ENCODE measurements at places on chromosomes 7 and 10.

DNA sequence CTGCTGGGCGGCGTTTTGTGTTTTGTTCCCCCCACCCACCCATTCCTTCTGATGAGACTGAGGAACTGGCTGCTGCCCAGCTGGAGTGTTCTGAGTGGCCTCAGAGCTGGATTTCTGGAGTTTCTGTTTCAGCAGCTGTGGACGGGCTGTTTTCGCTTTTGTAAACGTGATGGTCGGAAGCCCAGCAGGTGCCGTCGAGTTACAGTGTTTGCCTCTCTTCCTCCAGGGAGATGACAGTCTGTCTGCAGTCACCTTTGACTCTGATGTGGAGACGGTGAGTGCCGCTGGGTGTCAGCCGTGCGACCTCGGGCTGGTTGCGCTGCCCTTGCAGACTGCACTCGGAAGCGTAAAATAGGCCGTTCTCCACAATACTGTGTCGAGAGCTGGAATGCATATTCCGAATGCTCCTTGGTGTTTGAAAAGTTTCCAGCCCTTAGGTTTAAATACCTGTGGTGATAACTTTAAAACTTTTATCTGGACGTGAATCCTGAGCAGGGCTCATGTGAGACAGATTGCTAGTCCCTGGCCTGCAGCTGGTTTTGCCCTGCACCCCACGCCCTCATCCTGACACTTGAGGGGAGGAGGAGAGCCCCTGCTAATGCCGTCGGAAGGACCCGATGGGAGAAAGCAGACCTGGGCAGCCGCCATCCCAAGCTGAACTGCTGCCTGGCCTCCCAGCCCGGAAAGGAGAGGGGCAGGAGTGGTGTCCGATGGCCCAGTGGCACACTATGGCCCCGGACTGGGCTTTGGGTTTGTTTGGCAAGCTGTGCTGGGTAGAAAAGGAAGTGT lies 8.3 kb downstream of the IQCE start:
- no peak for DNase-seq

- DNase-seq, result no peak
These were observed 37.9 kb upstream of the CNPY1 start for GRCh38 chr7:155584261-155584660.

- DNase-seq, result no peak
These were observed 426.0 kb downstream of the TYW1 start for GRCh38 chr7:67422601-67423000.

- DNase-seq, result no peak
These were observed 6.8 kb downstream of the RSBN1L start for GRCh38 chr7:77702968-77703472.

DNA sequence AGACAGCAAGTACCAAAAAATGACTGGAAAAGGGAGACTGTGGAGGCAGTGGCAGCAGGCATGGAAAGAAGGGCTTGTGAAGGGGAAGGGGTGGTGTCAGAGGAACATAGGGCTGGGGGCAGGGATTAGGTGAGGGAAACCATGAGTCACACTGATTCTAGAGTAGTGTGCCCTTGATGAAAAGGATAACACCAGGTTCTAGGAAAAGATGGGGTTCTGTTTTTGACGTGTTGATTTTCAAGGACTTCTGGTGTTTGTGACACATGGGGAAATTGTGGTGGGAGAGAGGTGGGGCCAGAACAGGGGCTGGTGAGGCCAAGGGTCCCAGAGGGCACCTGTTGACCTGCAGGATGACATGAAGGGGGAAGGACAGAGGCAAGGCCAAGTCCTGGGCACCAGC lies 57.1 kb downstream of the FIGNL1 start:
- DNase-seq, result no peak

DNA sequence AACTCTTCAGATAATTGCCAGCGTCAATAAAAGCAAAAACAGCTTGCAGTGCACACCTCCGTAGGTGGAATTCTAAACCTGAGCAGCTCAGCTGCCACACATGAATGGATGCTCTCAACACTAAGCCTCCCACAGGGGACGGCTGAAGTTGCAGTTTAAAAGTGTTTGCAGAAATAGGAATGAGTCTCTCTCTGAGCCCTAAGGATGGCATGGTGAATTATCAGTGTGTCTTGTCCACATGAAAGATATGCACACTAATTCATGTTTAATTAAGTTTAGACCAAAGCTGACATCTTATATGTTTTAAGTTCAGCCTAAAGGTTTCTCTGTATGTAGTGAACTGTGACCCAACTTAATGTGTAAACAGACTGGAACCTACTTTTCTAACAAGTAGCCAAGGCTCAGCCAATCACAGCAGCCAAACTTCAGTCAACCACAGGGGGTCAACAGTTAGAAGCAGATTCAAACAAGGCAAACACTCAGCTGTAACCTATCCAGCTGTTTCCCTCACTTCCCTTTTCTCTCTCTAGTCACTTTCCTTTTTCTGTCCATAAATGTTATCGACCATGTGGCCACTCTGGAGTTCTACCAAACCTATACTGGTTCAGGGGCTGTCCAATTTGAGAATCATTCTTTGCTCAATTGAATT lies 38.1 kb downstream of the CTTNBP2 start:
- DNase-seq, result no peak

- no peak for DNase-seq
These were observed 145.4 kb downstream of the PTPRN2 start for GRCh38 chr7:158442260-158442659.

- no peak for DNase-seq
These were observed 59.3 kb upstream of the BMPER start for GRCh38 chr7:33845991-33846509.

GRCh38 chr10:131591936-131592335 lies 280.4 kb upstream of the TCERG1L start:
- DNase-seq, result no peak

GRCh38 chr7:67663644-67664043 lies 667.0 kb downstream of the TYW1 start:
- no peak for DNase-seq

DNA sequence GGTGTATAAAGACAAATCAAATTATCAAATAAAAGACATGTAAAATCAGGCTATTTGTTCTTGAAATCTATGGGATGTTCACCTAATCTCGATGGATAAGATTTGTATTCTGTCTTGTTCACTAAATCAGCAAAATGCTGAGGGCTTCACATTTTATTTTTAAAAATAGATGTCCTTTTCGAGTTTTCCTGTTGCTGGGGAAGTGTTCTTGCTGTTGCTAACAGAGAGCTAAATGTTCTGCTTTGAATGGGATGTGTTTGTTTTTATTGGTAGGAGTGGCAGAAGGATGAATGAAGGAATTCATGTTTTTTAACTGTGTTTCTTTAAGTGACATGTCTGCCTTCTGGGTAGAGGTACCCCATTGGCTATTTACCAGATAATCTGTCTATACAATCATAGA lies 7.3 kb upstream of the SNX13 start:
- DNase-seq, result no peak

DNA sequence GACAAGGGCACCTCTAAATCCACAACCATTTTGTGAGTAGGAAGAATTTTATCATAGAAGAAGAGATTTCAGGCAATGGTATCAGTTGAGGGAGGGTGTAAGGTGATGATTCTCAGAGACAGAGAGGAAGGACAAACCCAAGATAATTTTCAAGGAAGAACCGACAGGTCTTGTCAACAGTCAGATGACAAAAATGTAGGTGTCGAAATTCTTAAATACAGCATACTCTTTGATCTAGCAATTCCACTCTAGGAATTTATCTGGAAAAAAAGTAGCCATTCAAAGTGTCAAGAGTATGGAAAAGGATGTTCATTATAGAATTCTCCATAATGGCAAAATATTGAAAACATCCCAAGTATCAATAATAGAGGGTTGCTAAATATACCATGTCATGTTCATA lies 14.2 kb upstream of the PDLIM1 start:
- DNase-seq, result no peak

- DNase-seq, result no peak
These were observed 15.6 kb upstream of the PBLD start for GRCh38 chr10:68348265-68348741.

GRCh38 chr7:96734343-96734742 lies 24.7 kb upstream of the SEM1 start:
- DNase-seq, result no peak

DNA sequence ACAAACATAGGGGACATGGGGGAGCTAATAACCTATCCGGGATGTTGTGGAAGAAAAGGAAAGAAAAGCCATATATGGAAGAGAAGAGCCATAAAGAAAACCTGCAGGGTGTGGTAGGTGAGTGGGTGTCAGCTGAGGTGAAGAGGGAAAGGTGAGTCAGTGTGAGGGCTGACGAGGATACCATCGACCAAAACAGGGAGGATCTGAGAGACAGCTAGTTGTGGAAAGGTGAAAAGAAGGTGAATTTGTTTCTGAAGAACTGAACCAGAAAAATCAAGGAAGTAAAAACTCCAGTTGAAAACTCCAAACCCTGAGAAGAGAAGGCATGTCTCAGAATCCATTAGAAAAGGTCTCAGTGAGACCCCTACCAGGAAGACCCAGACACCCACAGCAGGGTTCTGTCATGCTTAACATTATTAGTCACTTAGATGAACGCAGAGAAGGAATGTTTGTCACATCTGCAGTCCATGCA lies 4.1 kb downstream of the BLNK start:
- DNase-seq, result no peak

DNA sequence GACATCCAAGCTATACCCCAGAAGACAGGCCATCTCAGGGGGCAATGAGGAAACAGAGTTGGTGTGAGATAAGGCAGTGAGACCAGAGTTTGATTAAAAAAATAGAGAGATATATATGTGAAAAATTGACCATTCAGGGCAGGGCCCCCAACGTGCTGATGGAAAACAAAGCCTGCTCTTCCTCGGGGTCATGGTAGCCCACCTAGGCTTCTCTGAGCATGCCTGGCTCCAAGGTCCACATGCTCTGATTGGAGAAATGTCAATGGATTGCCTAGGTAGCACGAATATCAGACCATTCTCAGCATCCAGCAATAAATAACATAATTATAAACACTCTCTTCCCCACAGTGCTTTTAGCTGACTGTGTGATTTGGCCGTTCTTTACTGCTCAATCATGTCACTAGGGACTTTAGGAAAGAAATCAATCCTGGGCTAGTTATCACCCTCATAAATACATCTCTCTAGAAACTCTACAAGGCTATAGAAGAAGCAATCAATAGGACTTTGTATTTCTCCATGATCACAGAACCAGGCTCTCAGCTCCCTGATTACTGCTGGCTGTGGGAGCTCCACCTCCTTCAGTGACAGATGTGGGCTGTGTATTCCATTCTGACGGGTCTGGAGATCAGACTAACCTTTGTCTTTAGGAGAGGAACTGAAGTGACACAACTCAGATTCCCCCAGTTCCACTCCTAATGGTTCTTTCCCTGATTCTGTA lies 766.4 kb downstream of the GRID1 start:
- DNase-seq, result no peak

DNA sequence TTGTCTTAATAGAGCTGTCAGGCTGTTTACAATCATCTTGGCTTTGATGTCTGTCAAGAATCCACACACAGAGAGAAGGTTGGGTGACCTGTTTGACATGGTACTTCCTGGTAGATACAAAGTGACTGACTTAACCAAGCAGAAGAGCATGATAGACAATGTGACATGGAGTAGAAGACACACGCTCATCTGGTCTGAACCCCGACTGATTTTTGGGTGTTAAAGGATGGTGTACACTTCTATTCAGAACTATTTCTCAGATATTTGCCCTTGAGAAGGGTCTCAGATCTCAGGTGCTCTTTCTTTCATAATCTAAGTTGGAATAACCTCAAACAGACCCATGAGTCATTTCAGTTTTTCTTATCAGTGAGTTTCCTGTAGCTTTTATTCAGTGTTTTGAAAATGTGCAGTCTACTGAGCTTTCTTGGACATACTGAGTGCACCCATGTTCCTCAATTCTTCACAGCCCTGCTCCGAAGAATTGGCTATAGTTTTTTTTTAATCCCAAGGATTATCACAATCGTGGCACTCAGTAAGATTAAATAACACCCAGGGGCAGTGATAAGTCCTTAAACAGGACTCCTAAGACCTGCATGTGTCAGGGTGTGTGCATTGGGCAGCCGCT lies 46.4 kb upstream of the NXPH1 start:
- no peak for DNase-seq

- no peak for DNase-seq
These were observed 680 bp downstream of the C7orf57 start for GRCh38 chr7:48035967-48036478.

DNA sequence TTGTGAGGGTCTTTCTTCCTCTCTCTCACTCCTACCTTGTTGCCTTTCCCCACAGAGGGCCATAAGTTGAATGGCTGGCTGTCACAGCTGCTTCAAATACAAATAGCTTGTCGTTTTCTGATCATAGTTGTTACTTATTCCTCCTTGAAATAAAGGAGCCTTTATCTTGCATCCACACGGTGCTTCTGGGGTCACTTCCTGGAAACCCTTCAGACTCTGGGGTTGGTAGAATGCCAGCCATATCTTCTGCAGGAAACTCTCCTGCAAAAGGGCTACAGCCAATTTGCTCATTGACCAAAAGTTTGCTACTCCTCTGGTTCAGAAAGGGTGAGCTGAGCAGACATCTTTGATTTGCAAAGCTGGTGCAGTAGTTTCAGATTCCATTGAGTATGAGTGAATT lies 70.4 kb downstream of the FAM185A start:
- DNase-seq, result no peak

GRCh38 chr7:98840096-98840495 lies 29.7 kb downstream of the TMEM130 start:
- no peak for DNase-seq

DNA sequence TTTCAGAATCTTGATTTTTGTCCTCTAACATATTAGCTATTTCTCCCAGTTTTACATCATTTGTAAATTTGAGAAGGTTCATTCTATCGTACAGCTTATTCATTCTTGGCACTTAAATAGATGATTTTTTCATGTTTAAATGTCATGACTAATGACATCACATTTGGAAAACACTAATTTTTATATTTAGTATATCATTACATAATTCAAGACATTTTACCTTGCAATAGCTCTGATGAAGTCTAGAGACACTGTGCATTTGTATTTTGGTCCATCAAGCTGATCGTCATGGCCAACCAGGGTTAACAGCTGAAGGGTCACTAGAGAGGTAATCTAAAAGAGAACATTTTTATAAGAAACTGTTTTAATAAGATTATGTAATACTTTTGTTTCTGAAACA lies 71.3 kb downstream of the ORC5 start:
- no peak for DNase-seq

- no peak for DNase-seq
These were observed 59.7 kb downstream of the ZNF467 start for GRCh38 chr7:149713731-149714068.

DNA sequence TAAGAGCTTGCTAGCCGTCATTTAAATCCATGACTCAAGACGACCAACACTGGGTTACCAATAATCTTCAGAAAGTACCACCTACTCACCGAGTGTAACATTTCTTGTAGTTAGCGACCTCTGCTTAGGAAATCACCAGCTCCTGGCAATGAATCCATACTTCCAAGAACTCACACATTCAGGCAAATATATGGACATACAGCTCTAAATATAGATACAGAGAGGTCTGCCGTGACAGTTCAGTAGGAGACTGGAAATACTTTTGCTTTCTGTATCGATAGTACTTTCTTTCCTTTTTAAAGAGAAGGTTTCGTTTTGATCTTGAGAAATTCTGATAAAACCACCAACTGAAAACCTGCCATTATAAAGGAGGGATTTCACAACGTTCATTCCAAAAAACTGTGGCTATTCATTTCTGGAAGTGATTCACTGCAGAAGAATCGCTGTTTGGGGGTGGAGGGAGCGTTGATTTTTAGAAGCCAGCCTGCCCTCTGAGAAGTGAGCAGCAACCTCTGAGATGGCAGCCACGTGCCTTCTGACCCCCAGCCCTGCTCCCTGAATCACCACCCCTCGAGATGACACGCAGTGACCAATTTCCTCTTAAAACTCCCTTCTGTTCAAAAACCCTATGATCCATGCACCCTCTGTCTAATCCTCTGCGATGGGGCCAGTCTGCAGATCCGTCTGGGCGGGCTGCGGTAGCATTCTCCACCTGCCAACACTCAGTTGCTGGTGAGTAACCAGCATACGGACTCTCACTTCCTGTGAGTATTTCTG lies 179.0 kb upstream of the KLF14 start:
- peak; percentile 77 for DNase-seq
